ENCODE measurements at places on chromosomes 6 and 20. TPM values are rescaled to one million over a fixed set of nuclear protein-coding genes. Genes with fewer than 3 reads are reported as not detected.

HDGFL1 gene
- total RNA-seq, result not detected

PXT1 gene
- total RNA-seq, result not detected

ITPA gene
- 42.9 TPM for total RNA-seq

RHAG gene
- total RNA-seq, result not detected

NOTCH4 gene
- 56.0 TPM for total RNA-seq

UCKL1 gene
- total RNA-seq, result 34.1 TPM

ADGB gene
- total RNA-seq, result not detected

DEFB115 gene
- total RNA-seq, result not detected

CRISP3 gene
- total RNA-seq, result not detected

MAP1LC3A gene
- 58.2 TPM for total RNA-seq

RNF182 gene
- 2.1 TPM for total RNA-seq

DNAH8 gene
- total RNA-seq, result not detected

EDEM2 gene
- 24.1 TPM for total RNA-seq

ZBTB46 gene
- total RNA-seq, result 22.3 TPM

PSORS1C1 gene
- 0.60 TPM for total RNA-seq

FAM83C gene
- not detected for total RNA-seq

LINC00237 gene
- total RNA-seq, result not detected

WFDC10B gene
- not detected for total RNA-seq

MAFB gene
- 81.5 TPM for total RNA-seq

HTR1E gene
- total RNA-seq, result not detected

BPIFA1 gene
- total RNA-seq, result not detected

TAF8 gene
- total RNA-seq, result 25.1 TPM

PKHD1 gene
- not detected for total RNA-seq

FNDC11 gene
- 0.19 TPM for total RNA-seq

C20orf144 gene
- not detected for total RNA-seq

ACAT2 gene
- 8.2 TPM for total RNA-seq

PAX1 gene
- total RNA-seq, result not detected

ELOVL2 gene
- 1.3 TPM for total RNA-seq

TRIM15 gene
- total RNA-seq, result not detected

RBPJL gene
- total RNA-seq, result not detected

PHACTR3 gene
- total RNA-seq, result 10.6 TPM
